ENCODE measurements at places on chromosomes 16 and 17.

GRCh38 chr17:14760212-14760611, 459.3 kb downstream of the HS3ST3B1 start:
- DNase-seq: no peak

DNA sequence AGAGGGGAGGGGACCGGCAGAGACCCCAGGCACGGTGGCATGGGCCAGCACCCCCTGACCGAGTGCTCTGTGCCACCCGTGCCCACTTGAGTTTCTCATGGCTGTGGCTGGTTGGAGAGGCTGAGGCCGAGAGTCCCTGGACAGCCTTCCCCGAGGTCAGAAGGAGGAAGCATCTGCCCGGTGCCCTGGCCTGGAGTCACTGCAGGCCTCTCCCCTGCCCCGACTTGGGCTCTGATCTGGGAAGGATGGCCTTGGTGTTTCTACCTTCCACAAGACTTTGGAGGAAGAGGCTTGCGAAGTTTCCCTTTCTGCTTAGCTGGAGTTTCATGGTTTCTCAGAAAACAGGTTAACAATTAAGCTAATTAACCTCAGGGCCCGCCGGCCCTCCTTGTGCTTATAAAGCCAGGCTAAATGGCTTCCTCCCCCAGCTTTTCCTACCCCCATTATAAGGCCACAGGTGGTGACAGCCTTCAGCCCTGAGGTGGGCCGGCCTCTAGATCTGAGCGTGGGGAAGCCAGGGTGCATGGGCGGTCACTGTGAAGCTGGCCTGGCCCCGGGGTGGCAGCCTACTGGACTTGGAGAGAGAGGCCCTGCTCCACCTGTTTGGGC, 17.3 kb downstream of the LLGL2 start:
- DNase-seq: no peak

GRCh38 chr16:66751053-66751302, 431 bp downstream of the DYNC1LI2 start:
- no peak for DNase-seq

DNA sequence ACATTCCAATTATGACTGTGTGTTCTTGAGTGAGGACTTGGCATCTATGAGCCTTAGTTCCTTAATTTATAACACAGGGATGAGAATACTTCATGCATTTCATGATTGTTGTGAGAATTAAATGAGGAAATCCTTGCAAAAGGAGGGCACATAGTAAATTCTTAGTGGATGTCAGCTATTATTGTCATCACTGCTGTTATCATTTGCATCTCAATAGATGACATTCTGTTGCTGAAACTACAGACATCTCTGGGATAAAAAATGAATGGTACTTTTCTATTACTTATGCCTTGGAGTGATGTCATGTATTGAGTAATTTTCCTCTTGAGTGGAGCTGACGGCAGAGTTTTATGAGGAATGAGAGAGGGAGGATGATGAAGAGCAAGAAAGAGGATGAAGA, 184.4 kb upstream of the CDH11 start:
- no peak for DNase-seq

DNA sequence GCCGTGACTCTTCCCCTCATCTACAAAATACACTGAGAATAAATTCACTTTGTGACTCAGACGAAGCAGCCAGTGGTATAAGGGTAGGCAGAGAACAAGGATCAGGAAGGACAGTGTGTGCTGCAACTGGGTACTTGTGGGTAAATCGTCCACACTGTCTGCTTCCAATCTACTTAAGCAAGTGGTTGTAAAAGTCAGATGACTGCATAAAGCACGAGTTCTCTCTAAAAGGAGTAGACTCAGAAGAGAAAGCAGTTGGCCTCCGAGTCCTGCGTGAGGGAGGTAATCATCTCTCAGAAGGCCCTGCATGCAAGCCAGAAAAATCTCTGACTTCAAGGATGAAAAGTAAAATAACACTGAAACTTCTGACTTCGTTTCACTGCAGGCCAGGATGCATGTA, 43.1 kb downstream of the ANKFY1 start:
- no peak for DNase-seq

DNA sequence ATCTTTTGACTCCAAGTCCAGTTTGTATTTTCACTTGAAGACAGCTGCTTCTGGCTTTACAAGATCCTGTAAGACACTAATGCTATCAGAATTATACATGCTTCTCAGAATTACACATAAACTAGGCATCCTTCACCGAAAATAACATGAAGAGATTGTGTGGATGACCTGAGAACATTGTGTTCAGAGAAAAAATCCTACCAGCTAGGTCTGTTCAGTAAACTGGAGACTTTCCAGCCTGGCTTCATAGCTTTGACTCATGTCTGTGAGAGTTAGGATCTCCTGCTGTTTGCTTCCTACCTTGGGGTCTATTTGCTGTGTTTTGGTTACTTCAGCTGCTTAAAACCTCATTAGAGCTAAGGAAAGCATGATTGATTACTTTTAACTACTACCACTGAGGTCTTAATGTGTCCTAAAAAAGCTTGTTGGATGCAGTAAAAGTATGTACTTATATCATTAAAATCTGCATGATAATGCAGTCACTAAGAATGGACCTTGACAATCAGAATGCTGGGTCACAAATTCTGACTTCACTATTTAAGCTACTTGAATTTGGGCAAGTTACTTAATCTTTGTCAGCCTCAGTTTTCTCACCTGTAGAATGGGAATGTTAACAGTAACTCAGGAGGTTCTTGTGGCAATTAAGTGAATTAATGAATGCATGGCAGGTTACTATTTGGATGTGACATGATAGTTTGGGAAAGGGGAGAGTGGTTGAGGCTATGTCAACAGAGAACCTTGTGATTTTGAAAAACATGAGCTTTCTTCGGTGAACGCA, 8.0 kb upstream of the MYH13 start:
- DNase-seq: no peak

GRCh38 chr16:54930005-54930868, at the start of gene IRX5:
Gene IRX5 (plus strand): TSS chr16:54930865. CDS start chr16:54931199, 334 bp downstream.
- peak; percentile 25 for DNase-seq

GRCh38 chr17:40552806-40553693, 12.2 kb downstream of the CCR7 start:
- no peak for DNase-seq

GRCh38 chr17:378068-378467, 25.5 kb upstream of the RPH3AL start:
- no peak for DNase-seq

DNA sequence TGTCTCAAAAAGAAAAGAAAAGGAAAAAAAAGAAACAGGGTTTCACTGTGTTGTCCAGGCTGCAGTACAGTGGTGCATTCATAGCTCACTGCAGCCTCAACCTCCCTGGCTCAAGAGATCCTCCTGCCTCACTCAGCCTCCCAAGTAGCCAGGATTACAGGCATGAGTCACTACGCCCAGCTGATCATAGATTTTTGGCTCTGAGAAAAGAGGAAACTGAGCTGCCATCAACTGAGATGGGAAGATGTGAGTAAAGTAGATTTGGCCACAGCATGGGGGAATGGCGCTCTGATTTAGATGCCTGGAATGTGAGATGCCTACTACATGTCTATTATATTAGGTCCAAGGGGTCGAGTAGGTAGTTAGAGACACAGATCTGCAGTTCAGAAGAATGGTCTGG, 5.9 kb upstream of the NAGS start:
- DNase-seq: no peak

GRCh38 chr16:67040906-67041305, 12.0 kb downstream of the CBFB start:
- DNase-seq: no peak

DNA sequence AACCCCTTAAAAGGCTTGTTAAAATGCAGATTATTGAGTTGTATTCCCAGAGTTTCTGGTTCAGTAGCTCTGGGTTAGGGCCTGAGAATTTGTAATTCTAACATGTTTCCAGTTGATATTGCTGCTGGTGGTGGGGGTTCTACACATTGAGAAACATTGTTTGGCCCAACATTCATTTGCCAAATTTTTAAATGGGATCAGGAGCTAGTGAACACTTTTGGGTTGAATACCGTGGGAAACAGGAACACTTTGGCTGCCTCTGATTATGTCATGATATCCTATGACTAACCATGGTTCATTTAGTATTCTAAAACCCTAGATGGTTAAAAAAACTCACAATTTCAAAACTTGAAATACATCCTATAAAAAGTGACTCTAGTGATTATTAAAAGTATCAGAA, 89.3 kb downstream of the RPGRIP1L start:
- no peak for DNase-seq

- DNase-seq: no peak
Observed at GRCh38 chr16:23131931-23132621, 17.2 kb downstream of the USP31 start.

- DNase-seq: peak; percentile 69
Observed at GRCh38 chr17:43907425-43907981, at the start of gene MPP2. Gene MPP2 (minus strand): TSS chr17:43907536. CDS start chr17:43904460, 3,076 bp downstream.

GRCh38 chr17:47959825-47960655, 2.4 kb upstream of the PRR15L start:
- DNase-seq: no peak

GRCh38 chr17:31494259-31495021, 103.0 kb downstream of the RAB11FIP4 start:
- DNase-seq: peak; percentile 71

DNA sequence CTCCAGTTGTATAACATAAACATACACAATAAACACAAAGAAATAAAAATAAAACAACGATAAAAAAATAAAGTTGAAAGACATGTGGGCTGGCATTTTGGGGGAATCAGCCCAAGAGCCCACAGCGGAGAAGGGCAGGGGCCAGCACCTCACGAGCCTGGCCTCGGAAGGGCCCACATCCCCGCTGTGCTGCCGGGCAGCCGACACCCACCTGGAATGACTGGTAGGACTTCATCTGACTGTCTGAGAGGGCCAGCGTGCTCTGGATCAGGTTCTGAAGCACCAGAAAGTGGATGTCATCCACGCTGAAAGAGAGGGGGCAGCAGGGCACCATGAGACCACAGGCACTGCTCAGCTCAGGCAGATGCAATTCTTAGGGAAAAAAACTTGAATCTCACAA, 73.5 kb downstream of the GTF3C1 start:
- no peak for DNase-seq

- DNase-seq: peak; percentile 73
Observed at GRCh38 chr17:1186923-1187771, 7.4 kb upstream of the ABR start.

- no peak for DNase-seq
Observed at GRCh38 chr17:82253179-82253544, 20.3 kb downstream of the CSNK1D start.

DNA sequence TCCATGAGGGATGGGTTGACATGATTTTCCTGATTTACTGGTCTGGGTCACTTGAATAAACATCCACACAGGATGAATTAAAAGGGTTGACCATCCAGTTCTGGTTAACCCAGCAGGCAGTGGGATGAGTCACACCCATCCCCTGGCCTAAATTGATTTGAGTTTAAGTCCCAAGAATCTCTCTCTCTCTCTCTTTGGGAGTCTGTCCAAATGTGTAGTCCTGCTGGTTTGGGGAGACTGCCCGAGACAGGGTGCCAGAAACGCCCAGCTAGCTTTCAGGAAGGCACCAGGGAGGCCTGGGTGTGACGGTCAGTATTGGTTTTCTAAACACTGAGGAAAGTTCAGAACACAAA, 38.8 kb downstream of the SCPEP1 start:
- no peak for DNase-seq

GRCh38 chr16:48619979-48620378, 10.0 kb upstream of the N4BP1 start:
- no peak for DNase-seq

DNA sequence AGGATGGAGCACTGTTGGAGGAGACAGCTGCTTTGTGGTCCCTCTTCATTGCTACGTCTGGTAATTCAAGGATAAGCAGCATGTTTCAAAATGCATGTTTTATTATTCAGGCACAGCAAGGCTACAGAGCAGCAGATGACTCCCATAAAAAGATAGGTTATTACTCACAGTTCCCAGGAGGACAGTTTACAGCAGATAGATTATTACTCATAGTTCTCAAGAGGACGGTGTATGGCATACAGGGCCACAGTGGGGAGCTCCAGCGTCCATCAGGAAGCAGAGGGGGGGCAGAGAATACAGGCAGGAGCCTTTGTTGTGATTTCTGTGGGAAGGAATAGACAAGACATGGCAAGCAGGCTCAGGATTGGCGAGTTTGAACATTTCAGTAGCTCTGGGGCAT, 72.9 kb downstream of the DNAH9 start:
- no peak for DNase-seq

DNA sequence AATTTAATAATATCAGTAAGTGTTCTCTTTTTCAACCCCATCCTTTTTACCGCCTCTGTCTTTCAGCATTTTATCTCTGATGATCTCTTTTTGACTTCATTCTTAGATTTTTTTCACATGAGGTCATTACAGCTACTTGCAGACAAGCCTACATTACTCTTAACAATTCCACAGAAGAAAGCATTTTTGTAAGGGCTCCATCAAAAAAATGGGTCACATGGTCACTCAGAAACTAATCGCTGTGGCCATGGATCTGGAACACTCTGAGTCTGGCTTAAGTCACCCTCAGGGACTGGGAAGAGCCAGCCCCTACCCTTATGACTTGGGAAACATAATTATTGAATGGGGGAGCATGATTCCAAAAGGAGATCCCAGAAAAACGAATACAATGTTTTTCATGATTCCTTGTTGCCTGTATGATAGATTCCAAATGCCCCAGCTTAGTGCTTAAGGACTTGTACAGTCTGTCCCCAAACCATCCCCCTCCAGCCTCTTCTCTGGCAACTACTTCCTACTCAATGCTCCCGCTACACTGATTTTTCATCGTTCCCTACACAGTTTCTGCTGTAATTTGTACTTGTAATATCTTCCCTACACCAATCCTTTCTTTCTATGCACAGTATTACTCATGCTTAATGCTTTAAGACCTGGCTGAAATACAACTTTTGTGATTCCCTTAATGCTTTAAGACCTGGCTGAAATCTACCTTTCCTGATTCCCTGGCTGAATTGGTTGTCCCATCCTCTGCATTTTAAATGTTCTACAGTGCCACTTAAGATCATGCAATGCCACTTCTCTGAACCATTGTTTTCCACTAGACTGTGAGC, 457.8 kb downstream of the HS3ST4 start:
- no peak for DNase-seq

DNA sequence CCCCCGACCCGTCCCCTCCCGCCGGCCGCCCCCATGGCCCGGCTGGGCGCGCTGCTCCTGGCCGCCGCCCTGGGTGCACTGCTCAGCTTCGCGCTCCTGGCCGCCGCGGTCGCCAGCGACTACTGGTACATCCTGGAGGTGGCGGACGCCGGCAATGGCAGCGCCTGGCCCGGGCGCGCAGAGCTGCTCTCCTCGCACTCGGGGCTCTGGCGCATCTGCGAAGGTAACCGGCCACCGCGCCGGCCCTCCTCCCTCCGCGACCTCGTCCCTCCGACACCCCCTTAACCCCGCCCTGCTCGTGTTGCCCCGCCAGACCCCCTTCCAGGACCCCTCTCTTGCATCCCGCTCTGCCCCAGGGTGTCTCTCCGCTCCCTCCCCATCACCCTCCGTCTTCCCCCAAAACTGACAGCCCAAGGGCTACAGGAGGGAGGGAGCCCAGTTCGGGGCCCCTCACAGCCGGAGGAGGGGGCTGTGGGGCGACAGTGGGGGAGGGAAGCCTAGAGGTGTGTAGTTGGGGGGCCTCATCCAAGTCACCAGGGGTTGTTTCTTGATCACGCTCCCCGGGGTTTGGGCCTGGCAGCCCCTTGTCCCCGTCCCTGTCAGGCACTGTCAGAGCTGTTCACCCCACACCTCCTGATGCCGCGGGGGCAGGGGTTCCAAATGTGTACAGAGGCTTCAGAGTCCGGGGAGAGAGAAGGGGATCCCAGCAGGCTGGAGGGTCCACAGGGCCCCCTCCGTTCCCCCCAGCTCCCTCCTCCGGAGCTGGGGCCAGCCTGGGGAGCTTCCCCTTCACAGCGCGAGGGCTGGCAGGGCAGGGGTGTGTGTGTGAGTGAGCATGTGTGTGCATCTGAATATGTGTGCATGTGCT, 794 bp downstream of the TMEM235 start:
- DNase-seq: no peak

GRCh38 chr17:61475726-61476125, 23.5 kb downstream of the TBX4 start:
- DNase-seq: no peak
